ELR (cell line): ENCODE measurements at places on chromosomes 2 and 18.

- DNase-seq: no peak
Measured at GRCh38 chr2:166269322-166269721, 106.4 kb downstream of the SCN9A start.

DNA sequence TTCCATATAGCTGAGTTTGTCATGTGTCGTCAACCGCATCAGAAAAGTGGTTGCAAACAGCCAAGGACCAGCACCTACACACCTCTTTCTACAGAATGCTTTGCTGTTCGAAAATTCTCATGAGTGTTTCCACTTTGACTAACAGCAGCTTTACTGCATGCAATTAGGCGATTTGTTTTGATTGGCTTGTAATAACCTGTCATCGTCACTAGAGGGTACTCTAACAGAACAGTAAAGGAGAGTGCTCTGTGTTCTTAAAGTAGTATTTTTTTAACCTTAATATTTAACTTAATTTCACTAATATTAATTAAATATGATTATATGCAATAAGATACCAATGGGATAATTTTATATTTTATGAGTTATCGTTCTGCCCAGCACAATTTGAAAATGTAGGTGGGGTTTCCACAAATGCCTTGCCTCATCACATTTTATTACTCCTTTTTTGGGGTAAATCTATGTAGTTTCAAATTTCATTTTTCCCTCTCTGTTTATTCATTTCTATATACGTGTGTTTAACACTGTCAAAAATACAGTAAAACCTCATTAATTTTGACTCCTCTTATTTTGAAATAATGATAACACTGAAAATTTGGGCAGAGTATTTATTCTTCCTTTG, 502.2 kb downstream of the NRXN1 start:
- DNase-seq: peak; percentile 49

DNA sequence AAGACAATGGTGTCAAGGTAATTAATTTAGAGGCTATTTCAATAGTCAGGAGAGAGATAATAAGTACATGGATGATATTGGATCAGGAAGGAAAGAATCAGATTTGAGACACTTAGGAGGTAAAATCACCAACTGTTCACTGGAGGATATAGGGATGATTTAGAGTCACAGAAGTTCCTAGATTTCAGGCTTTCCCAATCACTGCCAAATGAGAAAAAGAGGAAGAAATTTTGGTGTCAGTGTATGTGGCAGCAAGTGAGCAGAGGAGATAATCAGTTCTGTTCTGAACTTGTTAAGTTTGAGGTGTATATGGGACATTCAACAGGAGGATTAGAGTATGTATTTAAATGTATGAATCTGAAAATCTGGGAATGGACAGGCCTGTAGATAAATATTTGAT, 640.4 kb downstream of the NR4A2 start:
- DNase-seq: no peak

DNA sequence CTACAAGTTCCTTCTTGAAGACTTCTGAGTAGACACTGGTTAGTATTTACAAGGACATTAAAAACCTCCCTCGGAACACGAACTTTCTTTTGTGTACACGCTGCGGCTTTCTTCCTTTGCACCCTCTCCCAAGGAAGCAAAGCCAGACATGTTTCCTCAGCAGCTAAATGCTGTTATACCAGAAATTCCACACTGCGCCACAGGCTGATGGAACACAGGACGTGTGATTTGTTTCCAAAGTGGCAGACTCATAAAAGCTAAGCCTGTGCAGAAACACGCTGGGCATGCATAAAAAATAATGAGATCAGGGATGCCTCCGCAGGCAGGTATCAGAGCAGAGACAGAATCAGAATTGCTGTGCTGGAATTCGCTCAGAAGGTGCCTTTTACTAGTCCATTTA, 73.0 kb upstream of the RGPD5 start:
- DNase-seq: no peak

- no peak for DNase-seq
Measured at GRCh38 chr2:199847181-199847864, 3.7 kb downstream of the FTCDNL1 start.

DNA sequence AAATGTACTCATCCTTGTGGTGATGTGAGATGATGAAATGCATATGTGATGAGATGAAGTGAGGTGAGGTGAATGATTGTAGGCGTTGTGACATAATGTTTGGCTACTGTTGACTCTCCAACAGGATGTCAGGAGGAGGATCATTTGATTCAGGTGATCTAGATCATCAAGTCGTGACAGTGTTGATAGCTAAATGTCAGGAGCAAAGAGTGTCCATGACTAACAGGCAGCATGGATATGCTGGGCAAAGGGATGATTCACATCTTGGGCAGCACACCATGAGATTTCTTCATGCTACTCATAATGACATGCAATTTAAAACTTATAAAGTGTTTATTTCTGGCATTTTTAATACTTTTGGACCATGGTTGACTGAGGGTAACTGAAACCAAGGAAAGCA, 40.2 kb upstream of the UBXN4 start:
- DNase-seq: peak; percentile 68

GRCh38 chr2:161147856-161148255, 12.4 kb upstream of the TANK start:
- no peak for DNase-seq

GRCh38 chr2:43024515-43025011, 201.8 kb downstream of the ZFP36L2 start:
- DNase-seq: peak; percentile 77

GRCh38 chr2:64330281-64331113, 123.5 kb upstream of the LGALSL start:
- DNase-seq: peak; percentile 88

DNA sequence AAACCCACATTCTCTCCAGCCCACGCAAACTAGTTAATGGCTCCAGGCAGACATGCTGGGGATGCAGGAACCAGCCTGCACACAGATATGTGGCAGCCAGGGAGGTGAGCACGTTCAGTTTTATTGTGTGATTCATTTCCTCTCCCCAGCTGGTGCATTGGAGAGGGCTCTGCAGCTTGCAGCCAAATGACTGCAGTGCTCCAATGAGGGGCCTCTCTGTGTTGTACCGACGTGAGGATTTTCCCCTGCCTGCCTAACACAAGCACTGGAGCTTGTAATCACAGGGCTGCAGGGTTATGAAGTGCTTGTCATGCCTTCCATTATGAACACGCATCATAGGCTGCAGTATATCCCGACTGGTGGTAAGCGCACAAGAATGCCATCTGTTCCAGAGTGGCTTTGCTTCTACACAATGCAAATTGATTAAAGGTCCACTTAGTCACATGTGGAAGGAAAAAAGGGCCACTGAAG, 92.3 kb upstream of the THUMPD2 start:
- peak; percentile 95 for DNase-seq

DNA sequence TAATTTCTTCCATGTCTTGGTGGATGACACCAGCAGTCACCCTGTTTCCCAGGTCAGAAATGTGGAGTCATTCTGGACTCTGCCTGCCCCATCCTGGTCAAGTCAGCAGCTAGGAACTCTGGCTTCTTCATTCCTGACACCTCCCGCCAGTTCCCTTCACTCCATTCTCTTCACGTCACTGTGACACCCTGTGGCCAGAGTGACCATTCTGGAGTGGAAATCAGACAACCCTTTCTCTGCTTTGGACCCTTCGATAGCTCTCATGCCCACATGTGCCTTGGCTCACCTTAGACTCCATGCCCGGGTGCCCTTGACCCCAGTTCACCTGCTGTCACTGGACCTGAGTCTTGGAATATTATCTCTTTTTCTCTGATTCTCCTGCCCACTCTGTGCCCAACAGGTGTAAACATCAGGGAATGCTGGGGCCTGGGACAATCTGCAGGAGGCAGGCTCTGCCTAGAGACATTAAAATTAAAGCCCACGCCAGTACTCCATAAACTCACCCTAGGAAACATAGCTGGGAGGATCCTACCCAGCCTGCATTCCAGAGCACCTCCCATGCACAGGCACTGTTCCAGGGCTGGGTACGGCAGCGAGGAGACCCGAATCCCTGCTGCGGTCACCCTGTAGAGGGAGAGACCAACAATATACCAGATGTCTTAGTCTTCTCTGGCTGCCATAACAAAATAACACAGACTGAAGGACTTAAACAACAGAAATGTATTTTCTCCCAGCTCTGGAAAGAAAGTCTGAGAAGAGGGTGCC, 41.1 kb upstream of the FAHD2A start:
- no peak for DNase-seq

GRCh38 chr18:8561123-8561910, 47.9 kb upstream of the RAB12 start:
- DNase-seq: no peak

GRCh38 chr2:1811971-1812350, 67.6 kb upstream of the PXDN start:
- DNase-seq: no peak

GRCh38 chr18:37572736-37573135, 7.1 kb upstream of the CELF4 start:
- DNase-seq: no peak

GRCh38 chr2:160479269-160479668, 14.3 kb downstream of the RBMS1 start:
- no peak for DNase-seq

- peak; percentile 7 for DNase-seq
Measured at GRCh38 chr2:138201286-138201685, 237.0 kb downstream of the HNMT start.

DNA sequence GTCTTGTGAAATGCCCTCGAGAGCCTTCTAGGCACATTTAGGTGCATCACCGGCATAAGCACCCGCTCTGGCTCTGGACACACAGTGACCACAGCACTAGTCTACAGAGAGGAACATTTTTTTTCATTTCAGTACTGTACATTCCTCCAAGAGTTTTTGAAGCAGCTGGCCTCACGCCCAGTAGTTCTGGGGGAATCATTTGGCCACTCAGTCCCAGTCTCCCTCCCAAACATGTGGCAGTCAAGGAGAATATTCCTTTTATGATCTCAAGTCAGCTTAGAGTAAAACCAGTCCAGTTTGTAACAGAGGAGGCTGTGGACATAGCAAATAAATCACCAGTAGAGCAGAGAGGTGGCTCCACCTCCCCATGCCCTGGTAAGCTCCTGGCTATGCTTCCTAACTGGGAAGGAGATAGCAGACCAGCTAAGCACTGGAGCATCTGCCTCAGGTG, 48.1 kb downstream of the KCNE4 start:
- DNase-seq: no peak

GRCh38 chr2:37627710-37628109, 43.7 kb downstream of the CDC42EP3 start:
- peak; percentile 52 for DNase-seq

DNA sequence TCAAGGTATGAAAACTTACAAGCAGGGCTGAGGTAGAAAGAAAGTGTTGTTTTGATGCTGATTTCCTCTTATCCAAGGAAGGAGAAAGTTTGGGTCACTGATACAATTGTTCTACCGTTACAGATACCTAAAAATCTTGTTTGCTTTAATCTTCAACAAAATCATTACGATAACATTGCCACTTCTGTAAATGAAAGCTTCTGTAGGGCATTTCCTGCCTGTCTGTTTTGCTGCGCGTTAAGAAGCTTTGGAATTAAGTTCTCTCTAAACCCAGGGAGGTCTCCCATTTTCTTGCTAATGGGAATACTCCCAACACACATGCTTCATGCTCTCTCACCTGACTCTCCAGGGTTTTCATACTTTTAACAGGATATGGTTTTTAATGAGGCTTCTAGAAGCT, 258.5 kb downstream of the PTGR3 start:
- no peak for DNase-seq
